Right forelimb (tissue), 1 donor: ENCODE measurements at places on chromosomes 3 and 15.

GRCh38 chr3:100766069-100766468 lies 56.8 kb downstream of the TFG start:
- no peak for DNase-seq

GRCh38 chr15:35671197-35671596 lies 125.2 kb upstream of the DPH6 start:
- no peak for DNase-seq

DNA sequence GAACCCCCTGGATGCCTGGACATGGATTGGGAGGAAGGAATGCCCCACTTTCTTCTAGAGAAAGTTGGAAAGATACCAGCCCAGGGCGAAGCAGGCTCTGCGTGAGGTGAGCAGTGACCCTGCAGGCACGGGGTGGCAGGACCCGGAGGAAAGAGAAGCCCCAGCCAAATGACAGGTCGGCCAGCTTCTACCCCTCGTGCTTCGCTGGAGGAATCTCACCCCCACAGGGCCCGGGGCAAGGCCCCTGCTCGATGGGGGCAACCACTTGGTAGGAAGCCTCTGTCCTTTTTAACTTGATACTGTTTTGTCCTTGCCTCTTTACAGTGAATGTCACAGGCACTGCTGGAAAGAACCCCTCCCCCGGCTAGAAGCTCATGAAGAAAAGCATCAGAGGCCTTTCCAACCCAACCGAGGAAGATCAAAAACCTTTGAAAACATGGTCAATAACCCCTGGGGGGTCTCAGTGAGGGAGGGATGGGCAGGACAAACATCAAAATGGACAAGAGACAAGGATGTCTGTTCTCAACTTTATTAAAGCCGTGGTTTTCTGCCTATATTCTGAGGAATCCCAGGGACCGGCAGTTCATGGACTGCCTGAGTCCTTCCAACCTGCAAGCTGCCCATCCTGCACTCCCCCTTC lies 54.4 kb downstream of the SH3BP5 start:
- DNase-seq = no peak

- peak; percentile 38 for DNase-seq
These were observed 17.6 kb downstream of the NISCH start for GRCh38 chr3:52473026-52473425.
